ENCODE measurements at places on chromosomes 3 and 15.

- no peaks in the 10 kb centered on the region for H3K36me3 ChIP-seq
- no peaks in the 10 kb centered on the region for H3K27me3 ChIP-seq
- peak; percentile 90 for DNase-seq
- peak overlapping the region; percentile 95 for H3K27ac ChIP-seq
- no peak overlapping the region for H3K4me3 ChIP-seq
Observed at GRCh38 chr15:88954431-88955277, 41.5 kb upstream of the MFGE8 start.

DNA sequence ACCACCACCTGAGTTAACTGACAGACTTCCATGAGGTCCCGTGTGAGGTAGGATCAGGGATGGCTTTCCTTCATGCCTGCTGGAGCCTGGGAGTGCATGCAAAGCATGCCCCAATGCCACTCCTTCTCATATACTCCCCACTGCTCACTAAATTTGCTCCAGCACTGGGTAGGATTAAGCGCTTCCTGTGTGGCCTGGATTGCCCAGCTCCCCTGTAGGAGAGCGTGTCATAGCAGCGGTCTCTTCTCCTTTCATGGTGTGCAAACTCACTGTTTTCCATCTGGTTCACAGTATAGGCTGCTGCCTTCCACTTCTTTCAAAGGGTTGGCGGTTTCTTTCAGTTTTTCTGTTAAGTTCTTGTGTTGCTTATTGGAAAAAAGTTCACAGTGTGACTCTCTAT, 34.1 kb upstream of the ABI3BP start:
- H3K36me3 ChIP-seq, result no peaks in the 10 kb centered on the region
- no peak overlapping the region for H3K27ac ChIP-seq
- no peak for DNase-seq
- no peaks in the 10 kb centered on the region for H3K27me3 ChIP-seq
- H3K4me1 ChIP-seq, result no peaks in the 10 kb centered on the region

DNA sequence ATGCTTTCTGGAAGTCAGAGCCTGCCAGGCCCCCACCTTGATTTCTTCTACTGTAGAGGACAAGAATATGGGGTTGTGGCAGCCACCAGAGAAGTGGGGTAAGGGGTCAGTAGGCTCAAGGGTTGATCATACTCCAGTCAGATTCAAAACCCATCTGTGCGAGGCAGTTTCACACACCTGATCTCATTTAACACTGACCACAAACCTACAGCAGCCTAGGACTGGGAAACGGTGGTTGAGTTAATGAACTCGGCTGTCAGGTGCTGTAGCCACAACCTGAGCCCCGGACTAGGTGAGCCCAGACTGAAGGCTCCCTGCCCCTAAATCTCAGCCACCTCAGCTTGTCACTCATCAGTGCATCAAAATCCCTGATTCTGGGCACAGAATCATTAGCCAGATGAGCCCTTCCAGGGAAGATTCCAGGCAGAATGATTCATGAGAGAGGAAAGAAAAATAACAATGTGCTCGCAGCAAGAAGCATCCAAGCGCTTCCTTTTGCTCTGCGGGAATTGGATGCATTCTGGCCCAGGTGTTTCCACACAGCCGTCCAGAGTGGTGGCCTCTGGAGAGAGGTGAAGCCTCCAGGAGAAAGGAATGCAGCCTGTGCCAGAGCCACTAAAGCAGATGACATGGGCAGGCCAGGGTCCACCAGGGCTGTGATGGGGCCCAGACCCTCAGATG, 102.1 kb downstream of the SRGAP3 start:
- no peak overlapping the region for H3K4me3 ChIP-seq
- DNase-seq, result no peak
- no peaks in the 10 kb centered on the region for H3K27me3 ChIP-seq
- H3K27ac ChIP-seq, result no peak overlapping the region
- no peaks in the 10 kb centered on the region for H3K4me1 ChIP-seq
- no peaks in the 10 kb centered on the region for H3K36me3 ChIP-seq

DNA sequence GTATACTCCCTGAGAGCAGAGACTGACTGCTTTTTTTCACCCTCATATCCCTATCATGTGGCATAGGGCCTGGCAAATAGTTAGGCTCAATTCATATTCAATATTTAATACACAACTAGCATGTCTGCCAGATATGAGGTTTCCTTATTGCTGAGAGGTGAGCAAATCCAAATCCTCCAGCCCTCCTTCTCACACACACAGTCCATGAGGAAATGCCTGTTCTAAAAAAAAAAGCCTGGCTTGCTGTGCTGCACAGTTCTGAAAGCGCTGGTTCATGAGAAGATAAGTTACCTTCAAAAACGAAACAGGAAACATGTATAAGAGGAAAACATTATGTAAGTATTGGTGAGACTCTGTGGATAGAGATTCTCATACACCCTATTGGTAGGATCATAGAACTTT, 15.5 kb upstream of the ACAP2 start:
- H3K4me1 ChIP-seq, result no peaks in the 10 kb centered on the region
- H3K36me3 ChIP-seq, result no peaks in the 10 kb centered on the region
- H3K27me3 ChIP-seq, result no peaks in the 10 kb centered on the region
- H3K4me3 ChIP-seq, result no peak overlapping the region
- DNase-seq, result no peak

DNA sequence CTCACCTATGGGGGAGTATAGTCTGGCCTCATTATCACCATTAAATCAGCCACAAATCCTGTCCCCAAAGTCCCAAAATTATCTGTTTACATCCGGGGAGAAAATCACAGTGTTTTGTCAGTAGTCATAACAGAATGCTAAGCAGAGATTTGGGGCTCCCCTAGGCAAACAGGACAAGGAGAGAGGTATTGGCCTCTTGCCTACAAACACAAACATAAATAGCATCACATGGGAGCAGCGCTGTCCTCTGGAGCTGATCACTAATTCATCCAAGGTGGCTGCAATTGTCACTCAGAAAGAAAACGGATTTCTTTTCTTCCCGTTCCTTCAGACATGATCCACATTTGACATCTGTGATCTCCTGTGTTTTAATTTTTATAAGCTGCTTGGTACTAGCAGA, 1028.1 kb downstream of the NTRK3 start:
- no peaks in the 10 kb centered on the region for H3K27me3 ChIP-seq
- H3K4me1 ChIP-seq, result no peaks in the 10 kb centered on the region
- no peak overlapping the region for H3K4me3 ChIP-seq
- H3K27ac ChIP-seq, result no peak overlapping the region
- no peaks in the 10 kb centered on the region for H3K36me3 ChIP-seq
- no peak for DNase-seq

GRCh38 chr15:68818769-68819494, 1.8 kb downstream of the ANP32A start:
- peak overlapping the region; percentile 98 for H3K27ac ChIP-seq
- no peaks in the 10 kb centered on the region for H3K27me3 ChIP-seq
- H3K4me1 ChIP-seq, result no peaks in the 10 kb centered on the region
- no peaks in the 10 kb centered on the region for H3K36me3 ChIP-seq

DNA sequence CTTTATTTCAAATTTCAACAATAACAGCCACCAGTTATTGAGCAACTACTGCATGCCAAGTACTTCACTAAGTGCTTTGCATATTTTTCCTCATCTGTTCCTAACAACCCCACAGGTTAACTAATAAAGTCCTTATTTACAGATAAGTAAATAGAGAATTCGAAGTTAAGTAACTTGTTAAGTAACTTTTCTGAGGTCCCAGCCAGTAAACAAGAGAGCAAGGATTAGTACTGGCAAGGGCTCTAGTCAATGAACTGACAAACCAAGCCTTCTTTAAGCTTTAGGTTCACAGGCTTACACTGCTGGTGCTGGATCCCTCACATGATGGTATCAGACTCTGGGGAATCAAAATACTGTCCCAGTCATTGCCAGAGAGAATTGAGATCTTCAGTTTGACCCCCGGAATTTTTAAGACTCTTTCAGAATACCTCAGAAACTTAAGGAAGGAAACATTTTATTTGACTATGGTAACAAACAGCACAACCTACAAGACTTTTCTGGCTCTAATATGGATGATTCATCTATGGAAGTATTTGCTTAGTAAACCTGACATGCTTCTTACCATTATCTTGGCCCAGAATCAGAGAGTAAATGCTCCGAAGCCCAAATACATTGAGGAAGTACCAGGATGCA, 16.5 kb downstream of the EMC3 start:
- no peaks in the 10 kb centered on the region for H3K4me1 ChIP-seq
- no peak overlapping the region for H3K27ac ChIP-seq
- DNase-seq, result no peak
